ENCODE measurements at places on chromosomes 2 and 18.

- no peak for DNase-seq
Measured at GRCh38 chr2:31287654-31288053, 53.7 kb downstream of the EHD3 start.

- no peak for DNase-seq
Measured at GRCh38 chr2:239648607-239649006, 247.8 kb upstream of the HDAC4 start.

DNA sequence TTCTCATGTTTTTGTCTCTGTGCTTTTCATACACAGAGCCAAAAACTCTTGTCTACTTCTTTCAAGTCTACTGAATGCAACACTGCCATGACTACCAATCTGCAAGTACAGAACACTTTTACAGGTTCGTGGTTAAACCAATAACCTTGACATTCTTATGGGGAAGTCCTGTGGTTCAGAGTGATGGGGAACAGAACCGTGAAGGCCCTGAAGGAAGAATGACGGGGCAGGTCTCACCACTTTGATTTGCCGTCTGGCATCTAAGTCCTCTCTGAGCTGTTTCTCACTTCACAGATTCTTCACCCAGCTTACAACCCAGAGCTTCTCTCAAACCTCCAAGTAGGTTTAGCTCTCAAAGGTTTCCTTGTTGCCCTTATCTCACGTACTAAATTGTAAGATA, 117.5 kb upstream of the SNTG2 start:
- DNase-seq = no peak

DNA sequence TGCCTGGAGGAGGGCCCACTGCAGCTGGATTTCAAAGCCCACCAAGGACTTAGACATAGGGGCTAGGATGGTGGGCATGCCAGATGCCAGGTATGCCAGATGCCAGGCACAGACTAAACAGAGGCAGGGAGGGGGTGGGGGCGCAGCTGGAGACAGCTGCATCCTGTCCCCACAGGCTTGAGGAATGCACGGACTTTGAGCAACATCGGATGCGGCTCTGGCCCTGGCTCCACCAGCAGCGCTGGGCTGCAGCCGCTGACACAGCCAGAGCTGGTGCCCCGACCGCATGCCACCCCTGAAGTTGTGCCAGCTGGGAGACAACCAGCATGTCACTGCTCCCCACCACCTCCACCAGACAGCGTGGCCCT, 39.5 kb downstream of the AQP12A start:
- DNase-seq = no peak

DNA sequence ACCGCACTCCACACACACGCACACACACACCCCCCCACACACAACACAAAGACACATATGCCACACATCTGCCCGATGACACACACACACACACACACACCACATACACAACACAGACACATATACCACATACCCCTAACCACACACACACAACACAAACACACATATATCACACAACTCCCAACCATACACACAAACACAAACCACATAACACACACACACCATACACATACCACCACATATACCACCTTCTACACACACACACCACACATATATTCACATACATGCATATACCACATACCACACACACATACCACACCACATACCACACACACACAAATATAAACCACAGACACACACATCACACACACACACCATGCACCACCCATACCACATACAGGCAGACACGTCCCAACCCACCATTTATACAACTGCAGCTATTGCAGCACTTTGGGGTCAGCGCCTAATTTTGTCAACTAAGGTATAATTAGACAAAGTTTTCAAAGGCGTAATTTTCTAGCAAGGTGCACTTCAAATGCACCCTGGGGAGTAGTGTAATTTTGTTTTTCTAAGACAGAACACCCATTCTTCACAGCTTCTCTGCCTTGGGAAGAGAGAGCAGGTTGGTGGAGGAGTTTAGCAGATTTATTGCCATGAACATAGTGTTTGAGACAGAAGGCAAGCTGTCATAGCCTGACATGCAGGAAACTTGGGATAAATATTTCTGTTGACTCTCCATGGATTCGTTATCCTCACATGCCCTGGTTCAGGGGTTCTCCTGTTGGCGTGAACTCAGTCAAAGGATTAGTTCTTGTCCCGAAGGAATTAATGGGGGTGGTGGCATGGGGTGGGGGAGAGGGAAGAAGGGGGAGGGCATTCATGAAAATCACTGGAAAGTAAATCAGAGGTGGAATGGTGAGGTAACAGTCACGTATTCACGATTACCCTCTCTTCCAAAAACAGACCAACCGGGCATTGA, 416.1 kb downstream of the LPIN1 start:
- DNase-seq = no peak

- DNase-seq = no peak
Measured at GRCh38 chr18:69447886-69448285, 47.2 kb downstream of the DOK6 start.

- no peak for DNase-seq
Measured at GRCh38 chr2:109722026-109722425, 72.1 kb upstream of the RGPD5 start.

GRCh38 chr2:171087547-171087946, 73.1 kb downstream of the TLK1 start:
- no peak for DNase-seq

GRCh38 chr18:22459491-22459890, 41.8 kb upstream of the CTAGE1 start:
- no peak for DNase-seq

- DNase-seq = peak; percentile 69
Measured at GRCh38 chr18:28541276-28541930, 364.5 kb upstream of the CDH2 start.

DNA sequence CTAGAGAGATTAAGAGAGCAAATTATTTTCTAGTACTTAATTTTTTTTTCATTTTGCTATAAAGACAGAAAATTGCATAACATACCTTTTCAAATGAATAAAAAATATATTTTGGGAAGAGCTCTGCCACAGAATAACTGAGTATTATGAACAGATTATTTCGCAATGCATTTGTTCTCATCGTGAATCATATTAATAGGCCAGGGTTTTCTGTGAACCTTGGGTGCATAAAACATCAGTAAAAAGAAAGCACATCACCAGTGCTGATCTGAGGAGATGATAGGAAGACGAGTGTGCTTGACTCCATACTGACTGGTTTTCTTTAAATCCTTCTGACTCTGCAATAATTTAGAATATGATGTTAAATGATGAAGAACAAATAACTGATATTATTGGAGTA, 409.1 kb downstream of the CPS1 start:
- no peak for DNase-seq

DNA sequence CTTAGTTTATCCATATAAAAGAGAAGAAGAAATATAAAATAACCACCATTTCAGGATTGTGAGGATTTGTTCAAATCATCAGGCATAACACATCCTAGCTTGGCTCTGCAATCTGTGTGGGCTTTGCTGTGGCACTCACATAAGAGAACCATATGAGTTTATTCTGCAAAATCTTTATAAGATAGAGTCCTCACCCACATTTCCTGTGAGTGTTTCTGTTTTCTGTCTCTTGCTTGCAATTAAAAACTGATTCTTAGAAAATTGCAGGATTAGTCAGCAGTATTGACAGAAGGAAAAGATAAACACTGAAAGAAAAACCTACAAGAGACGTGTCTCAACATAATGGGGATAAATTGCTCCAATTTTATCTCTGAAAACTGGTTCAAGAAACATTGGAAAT, 258.5 kb downstream of the RND3 start:
- no peak for DNase-seq

DNA sequence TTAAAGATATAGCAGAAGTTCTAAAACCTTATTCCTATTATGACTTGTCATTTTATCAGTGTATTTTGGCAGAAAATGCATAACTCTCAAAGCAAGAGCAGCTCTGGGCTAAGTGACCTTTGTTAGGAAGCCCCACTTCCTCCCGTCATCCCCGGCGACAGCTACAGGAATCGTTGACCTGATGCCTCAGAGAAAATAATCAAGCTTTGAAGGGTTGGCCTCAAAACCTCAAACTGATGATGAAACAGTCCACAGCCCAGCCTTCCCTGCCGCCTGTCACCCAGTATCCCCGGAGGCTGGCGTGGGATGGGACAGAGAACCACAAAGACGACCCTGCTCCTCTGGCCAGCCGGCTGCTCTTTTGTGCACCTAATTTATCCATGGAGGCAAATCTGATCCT, 65.3 kb downstream of the KCNF1 start:
- no peak for DNase-seq

- DNase-seq = no peak
Measured at GRCh38 chr2:68031542-68032160, 31.2 kb downstream of the C1D start.

DNA sequence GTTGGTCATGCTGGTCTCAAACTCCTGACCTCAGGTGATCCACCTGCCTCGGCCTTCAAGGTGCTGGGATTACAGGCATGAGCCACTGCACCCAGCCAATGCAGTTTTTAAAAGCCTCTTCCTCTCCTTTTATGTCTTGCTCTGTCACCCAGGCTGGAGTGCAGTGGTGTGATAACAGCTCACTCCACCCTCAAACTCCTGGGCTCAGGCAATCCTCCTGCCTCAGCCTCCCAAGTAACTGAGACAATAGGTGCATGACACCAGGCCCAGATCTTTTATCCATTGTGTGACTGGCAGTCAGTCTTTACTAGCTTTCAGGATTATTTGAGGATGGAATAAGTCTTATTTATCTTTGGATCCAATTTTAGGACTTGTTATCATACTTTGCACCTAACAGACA, 13.2 kb downstream of the KCTD18 start:
- no peak for DNase-seq

DNA sequence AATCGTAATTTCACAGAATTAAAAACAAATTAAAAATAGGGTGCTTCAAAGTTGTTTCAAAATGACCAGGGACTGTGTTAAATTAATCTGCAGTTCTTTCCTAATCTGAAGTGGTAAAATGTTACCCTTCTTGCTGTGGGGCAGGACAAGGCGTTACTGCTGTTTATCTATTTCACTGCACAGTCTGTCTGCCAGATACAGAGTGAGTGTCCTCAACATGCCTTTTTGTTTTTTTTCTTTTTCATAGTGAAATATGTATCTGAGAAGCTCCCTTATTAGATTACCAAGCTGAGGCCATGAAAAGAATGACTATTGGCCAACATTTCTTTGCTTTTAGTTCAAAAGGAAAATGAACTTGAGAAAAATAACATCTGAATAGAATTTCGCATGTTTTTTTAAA, 38.0 kb downstream of the KCTD1 start:
- no peak for DNase-seq

GRCh38 chr18:36628435-36629137, 200.2 kb downstream of the TPGS2 start:
- DNase-seq = no peak

GRCh38 chr2:20516646-20517341, 69.9 kb downstream of the RHOB start:
- peak; percentile 69 for DNase-seq

- no peak for DNase-seq
Measured at GRCh38 chr2:229173825-229174359, 97.2 kb downstream of the PID1 start.

DNA sequence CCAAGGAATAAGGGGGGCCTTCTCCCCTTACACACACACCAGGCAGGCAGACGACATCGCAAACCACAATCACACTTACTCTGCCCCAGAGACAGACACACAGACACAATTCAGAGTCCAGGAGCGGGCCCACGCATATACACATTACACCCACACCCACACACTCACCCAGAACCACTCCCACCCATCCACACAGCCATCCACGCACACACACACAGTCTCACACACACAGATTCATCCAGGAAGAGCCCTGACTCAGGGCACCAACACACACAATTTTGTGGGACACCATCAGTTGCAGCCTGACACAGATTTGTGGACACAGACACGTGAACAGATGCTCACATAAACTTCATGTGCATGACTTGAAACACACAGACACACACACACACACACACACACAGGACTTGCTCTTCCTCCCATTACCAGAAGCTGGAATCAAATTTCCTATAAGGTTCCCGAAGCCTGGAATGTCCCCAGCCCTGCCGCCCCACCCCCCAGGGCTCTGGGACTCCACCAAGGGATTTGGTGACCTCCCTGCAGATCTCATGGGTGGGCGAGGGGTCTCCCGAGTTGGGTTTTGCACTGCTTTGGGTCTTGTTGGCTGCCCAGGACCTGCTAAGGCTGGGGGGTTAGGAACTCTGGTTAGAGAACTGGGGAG, 23.5 kb downstream of the TNS1 start:
- no peak for DNase-seq

DNA sequence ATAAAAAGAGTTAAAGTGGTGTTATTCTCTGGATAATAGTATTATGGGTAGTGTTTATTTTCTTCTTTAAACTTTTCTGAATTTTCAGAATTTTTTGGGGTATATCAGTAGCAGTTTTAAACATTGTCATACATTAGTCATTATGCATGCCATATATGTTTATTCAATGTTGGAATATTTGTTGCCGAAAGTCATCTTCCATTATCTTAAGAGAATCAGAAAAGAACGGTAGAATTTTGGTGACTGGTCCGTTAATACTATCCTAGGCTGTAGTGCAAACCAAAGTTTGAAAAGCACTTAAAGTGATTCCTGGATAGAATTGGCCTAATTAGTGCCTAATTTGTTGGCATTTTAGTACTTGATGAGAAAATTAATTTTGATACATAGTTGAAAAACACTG, 244.1 kb downstream of the PHLPP1 start:
- no peak for DNase-seq

DNA sequence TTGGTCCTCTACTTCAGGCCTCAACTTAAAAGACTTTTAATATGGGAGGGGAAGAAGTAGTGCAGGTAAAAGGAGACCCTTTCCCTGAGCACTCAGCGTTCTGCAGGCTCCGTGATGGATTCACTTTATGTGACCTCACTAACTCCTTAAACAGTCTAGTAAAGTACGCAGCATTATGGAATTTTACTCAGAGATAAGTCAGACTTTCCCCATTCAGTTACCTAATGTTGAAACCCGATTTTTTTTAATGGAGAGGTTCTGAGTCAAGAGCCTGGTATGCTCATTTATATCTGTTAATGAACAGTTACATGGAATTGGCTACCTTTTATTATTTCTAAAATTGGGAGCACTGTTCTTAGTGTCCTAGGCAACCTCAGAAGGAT, 34.1 kb downstream of the RASGRP3 start:
- no peak for DNase-seq

- no peak for DNase-seq
Measured at GRCh38 chr2:208371634-208371935, 35.0 kb upstream of the PTH2R start.

DNA sequence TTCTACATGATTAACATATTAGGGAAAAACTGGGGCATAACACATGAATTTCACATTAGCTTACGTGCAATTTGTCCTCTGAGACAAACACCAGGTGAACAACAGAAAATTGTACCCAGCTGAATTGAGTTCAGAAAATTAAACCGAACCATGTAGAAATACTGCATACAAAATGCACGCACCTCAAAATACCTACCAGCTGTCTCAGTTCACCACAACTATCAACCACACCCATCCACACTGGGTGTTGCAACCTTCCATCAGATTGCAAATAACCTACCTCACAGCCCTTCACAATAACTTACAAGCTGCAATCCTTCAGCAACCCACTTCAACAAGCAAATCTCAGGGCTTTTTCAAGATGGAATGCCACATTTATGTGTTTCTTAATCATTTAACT, 55.9 kb downstream of the UNC50 start:
- DNase-seq = no peak

GRCh38 chr18:1530650-1531049, 626.0 kb downstream of the ADCYAP1 start:
- no peak for DNase-seq
